Hippocampal formation (tissue), 2 donors: ENCODE measurements at places on chromosomes 13 and 19.

GRCh38 chr13:37418490-37418889, 180.1 kb downstream of the POSTN start:
- no peak for DNase-seq

- DNase-seq: no peak
Measured at GRCh38 chr19:1266916-1267476, 2.1 kb upstream of the CIRBP start.

- DNase-seq: no peak
Measured at GRCh38 chr13:112078879-112079531, 12.1 kb downstream of the SOX1 start.

GRCh38 chr19:15437355-15438123, 12.2 kb downstream of the WIZ start:
- no peak for DNase-seq

DNA sequence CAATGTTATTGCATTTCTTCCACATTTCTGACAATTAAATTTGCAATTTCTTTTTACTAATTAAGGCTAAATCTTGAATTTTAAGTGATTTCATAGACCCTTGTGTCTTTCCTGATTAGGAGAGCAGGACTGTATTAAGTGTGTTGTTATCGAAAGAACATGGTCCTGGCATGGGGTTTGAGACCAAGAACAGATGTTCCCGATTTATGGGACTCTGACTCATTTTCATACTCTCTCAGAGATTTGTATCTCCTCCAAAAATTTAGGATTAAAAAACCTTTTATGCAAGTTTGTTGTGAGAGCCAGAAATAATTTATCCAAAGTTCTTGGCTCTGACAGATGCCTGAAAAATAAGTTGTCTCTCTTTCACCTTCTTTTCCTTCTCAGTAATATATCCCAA, 589.3 kb upstream of the ARGLU1 start:
- DNase-seq: no peak

DNA sequence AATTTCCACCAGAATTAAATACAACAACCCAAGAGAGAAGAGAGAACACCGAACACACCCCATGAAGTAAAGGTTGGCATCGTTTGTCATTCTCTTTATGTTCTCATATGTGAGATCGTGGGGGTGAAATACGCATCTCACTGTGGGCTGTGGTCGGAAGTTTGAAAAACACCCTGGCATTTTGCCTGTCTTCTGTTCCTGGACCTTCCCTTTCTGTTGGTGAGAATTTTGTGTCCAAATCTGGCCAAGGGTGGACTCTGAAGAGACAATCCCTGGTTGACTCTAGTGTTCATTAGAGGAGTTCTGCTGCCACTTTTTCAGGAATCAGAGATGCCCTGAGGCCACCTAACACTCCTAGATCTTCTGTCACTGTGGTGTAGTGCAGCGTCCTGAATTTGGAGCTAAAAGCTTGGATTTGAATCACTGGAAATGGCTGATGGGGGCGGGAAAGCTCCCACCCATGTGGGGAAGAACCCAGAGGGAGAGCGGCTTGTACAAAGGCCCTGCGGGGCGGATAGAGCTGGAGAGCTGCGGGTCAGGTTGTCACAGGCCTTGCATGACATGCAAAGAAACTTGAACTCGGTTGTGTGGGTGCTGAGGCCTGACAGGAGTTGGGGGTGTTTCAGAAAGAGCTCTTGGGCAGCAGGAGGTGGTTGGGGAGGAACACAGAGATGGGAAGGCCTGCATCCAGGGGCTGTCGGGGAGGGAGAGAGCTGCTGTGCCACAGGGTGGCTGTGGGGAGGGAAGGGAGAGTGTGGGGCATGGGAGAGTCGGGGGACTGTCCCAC, 11.1 kb upstream of the SPATA13 start:
- DNase-seq: no peak

- no peak for DNase-seq
Measured at GRCh38 chr19:53520163-53520546, 17.8 kb upstream of the ZNF331 start.

DNA sequence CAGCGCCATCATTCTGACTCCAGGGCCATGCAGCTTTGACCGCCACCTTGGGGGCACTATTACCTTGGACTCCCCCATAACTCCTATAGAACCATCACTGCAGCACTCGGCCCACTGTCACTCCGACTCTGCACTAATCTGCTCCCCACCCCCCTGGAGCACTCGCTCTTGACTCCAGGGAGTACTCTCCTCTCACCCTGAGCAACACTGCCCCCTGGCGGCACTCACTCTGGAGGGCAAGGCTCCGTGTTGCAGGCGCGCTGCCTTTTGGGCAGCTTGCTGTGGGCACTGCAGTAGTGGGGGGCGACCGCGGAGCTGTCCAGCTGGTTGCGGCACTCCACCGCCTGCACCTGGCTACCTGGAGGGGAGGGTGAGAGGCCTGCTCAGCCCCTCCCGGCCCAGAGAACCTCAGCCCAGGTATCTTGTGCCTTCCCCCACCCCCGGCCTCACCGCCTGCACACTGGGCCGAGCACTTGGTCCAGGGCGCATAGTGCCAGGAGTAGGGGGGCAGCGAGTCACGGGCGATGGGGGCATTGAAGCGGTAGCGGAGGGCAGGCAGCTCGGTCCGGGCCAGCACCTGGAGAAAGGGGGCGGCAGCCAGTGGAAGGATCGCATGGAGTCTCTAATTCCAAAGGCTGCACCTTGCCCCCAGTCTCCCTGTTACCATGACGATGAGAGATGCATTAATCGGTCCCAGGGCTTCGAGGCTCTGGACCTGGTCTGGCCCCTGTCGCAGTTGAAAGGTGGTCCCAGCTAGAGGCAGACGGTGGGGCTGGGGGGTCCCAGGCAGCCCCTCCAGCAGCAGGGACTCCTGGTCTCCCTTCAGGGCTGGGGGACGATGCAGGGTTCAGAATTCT, 8.9 kb upstream of the MYO1F start:
- no peak for DNase-seq

DNA sequence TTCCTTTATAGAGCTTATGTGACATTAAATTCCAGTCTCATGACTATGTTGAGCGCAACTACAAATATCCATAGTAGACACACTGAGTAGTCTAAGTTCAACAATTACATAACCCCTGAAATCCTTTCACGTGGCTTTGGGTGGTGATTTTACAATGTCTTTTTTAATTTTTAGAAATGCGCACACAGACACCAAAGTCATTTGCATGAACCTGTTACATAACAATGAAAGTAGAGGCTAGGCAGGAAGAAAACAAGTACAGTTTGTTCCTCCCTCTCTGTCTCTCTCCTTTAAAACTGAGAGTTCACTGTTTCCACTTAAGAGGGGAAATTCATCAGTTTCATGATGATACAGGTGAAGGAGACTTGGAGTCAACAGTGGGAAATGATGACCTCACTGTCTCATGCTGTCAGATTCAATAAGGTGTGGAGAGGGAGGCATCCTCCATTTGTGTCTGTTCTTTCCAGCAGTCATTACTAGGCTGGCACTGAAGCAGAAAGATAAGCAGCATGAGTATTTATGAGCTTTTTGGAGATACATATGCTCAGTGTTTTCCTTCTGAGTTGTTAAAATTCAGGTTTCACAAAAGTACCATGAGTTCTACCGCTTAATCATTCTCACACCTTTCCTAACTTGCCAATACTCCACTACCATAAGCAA, 201.8 kb downstream of the LHFPL6 start:
- no peak for DNase-seq

DNA sequence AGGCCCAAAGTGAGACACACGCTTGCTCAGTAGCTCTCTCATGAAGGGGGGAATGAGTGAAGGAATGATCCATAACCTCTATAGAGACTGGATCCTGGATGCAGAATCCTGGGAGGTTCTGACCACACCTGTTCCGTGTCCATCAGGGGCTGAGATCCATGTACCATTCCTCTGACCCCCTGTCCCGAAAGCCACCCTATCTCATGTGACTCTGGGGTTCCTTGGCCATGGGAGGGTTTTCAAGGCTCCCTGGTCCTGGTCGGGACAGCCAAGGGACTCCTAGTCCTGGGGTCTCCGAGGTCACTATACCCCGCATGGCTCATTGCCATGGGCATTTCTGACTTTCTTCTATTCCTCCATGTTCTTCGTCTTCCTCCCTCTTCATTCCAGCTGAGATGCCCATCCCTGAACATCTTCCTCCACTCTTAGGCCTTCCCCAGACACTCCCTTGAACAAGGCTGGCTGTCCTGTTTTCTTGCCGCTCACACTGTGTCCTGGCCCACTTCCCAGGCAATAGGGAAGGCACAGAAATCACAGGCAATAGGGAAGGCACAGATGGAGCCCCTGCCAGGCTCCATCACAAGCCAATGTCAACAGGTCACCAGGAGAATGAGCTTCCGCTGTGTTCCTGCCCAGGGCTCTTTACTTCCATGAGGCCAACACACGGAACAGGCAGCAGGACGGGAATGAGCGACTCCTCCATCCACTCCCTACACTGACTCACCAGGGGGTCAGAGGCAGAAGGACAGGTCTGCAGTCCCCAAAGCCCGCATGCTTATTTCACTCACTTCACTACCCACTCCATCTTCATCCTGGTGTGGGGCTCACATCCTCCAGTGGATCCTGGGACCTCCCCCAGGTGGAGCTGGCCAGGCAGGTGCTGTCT, 3.2 kb downstream of the CEACAM5 start:
- DNase-seq: no peak

DNA sequence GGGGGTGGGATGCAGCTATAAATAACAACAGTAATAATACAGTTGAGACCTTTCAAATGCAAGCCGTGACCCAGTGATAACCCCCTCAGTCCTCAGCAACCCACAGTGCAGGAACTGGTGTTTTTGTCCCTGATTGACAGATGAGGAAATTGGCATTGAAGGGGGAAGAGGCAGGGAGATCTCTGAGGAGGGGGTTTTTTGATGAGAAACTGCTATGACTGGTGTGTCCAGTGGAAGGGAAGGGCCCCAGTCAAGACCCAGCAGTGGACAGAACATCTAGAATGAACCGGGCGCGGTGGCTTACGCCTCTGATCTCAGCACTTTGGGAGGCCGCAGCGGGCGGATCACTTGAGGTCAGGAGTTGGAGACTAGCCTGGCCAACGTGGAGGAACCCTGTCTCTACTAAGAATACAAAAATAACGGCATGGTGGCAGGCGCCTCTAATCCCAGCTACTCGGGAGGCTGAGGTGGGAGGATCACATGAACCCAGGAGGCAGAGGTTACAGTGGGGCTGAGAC, 1.9 kb downstream of the MAP1S start:
- DNase-seq: no peak

DNA sequence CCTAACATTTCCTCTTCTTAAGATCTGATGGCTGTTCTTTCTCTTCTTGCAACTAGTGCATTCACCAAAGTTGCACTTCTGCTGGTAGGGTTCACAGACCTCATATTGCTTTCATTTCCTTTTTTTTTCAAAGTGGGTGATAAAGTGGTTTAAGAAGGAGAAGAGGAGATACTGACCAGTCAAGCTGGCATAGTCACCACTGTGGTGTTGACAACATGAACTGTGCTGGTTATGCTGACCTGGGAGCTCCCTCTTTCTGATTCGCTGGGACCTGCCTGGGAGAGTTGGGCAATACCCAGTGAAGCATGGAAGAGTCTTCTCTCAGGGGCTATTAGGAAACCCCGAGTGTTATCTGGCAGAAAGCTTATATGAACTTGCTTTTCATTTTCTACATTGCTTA, 222.9 kb downstream of the SLITRK5 start:
- no peak for DNase-seq
